ENCODE measurements at places on chromosomes 7 and 10. TPM values are rescaled to one million over a fixed set of nuclear protein-coding genes. Genes with fewer than 3 reads are reported as not detected.

SYT15 gene
- 0.21 TPM for total RNA-seq

PVRIG gene
- not detected for total RNA-seq

ACTR3C gene
- total RNA-seq = 0.20 TPM

C7orf33 gene
- total RNA-seq = not detected

LRRD1 gene
- not detected for total RNA-seq

CPED1 gene
- total RNA-seq = 1.5 TPM

SPDYE1 gene
- total RNA-seq = not detected

PON1 gene
- not detected for total RNA-seq

ACBD7 gene
- 3.1 TPM for total RNA-seq

IDI2 gene
- total RNA-seq = not detected

All from pulmonary artery endothelial cell (primary cell).